Camera-type eye (tissue), 1 donor: ENCODE measurements at places on chromosomes 1 and 21. TPM values are rescaled to one million over a fixed set of nuclear protein-coding genes. Genes with fewer than 3 reads are reported as not detected.

Gene INSRR
- total RNA-seq: 0.22 TPM

Gene OR10J1
- total RNA-seq: not detected

Gene MSH4
- total RNA-seq: 0.77 TPM

Gene MYOG
- total RNA-seq: 19.8 TPM

Gene TSPAN2
- total RNA-seq: 7.3 TPM

Gene SFN
- 8.5 TPM for total RNA-seq

Gene SPRR1B
- total RNA-seq: not detected

Gene MIER1
- total RNA-seq: 47.6 TPM

Gene RGS5
- 164 TPM for total RNA-seq

Gene FCRL4
- total RNA-seq: not detected

Gene RCAN3
- 15.1 TPM for total RNA-seq

Gene NECTIN4
- total RNA-seq: 3.6 TPM

Gene IFNLR1
- 1.6 TPM for total RNA-seq

Gene GBP4
- total RNA-seq: 6.5 TPM
